ENCODE measurements at places on chromosomes 2 and 18.

DNA sequence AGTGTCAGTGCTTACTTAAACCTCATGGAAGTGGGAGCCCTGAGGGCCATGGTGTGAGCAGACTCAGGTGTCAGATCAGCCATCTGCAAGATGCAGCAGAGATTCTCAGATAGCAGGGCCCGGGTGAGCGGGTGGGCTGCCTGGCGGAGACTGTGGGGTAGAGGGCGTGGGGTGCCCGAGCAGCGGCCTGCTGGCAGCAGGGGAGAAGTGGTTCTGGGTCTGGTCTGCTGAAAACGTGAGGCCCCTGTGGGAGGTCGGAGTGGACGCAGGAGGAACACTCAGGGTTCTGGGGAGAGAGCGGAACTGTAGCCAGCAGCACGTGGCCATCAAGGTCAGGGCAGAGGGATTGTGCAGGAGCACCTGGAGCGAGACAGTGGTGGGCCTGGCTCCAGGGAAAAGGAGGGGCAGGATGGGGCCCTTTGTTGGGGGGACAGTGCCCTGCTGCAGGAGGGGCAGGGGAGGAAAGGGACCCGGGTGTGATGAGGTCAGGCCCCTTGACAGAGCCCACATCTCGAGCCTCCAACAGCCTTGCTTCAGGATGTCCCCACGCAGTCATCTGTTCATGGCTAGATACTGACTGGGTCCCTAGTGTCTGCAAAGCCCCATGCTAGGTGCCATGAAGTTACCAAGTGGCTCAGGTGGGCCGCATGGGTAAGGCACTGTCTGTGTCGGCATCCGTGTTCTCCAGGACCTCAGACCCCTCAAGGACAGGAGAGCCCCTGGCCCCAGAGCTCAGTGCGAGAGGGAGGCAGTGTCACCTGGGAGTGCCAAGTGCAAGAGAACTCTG is 2.7 kb upstream of the ESPNL start:
- DNase-seq, result no peak

DNA sequence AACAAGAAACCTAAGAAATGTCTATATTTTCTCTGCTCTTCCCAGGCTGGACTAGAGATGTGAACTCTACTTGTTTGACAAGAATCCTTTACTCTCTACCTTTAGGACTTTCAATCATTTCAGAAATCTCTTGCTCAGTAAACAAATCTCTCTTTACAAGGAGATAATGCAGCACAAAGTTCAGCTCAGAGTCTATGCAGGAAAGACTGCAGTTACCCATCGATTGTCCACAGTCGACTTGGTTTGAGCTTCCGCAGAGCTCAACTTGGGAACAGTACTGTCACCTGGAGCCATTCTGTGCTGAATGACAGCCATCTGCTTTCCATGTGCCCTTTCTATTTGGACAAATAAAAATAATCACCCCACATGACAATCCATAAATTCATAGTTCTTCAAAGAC is 259.7 kb upstream of the STON1 start:
- no peak for DNase-seq

- peak; percentile 3 for DNase-seq
Measured at GRCh38 chr2:47641366-47641765, 141.6 kb upstream of the MSH6 start.

DNA sequence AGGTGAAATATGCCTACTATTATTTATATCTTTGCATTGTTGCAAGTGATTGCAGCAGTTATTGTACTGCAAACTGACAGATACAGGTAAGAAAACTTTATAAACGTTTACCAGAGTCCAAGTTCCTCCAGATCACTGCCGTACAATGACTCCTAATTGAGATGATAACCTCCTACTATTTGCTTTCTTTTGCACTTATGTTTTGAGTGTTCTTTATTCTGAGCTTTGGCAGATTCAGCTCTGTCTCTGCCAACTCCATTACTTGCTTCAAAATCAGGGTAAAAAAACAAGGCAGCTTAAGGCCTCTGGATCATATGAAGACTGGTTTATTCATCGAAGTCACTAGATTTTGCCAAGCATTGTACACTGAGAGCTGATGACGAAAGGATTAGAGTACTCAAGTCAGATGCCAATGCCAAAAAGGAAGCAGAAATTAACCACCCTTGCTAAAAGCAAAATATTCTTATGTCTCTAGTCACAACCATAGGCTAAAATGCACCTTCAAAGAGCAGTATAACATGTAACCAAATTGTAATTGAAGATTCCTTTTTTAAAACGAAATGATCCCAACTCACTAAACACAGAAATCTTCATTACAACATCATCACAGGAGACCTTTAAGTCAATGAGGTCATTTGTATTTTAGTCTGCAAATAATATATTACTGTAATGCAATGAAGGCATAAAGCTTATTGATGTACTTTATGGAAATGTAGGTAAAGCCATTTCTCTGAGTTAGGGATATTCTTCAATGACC is 10.5 kb upstream of the IKZF2 start:
- peak; percentile 73 for DNase-seq

DNA sequence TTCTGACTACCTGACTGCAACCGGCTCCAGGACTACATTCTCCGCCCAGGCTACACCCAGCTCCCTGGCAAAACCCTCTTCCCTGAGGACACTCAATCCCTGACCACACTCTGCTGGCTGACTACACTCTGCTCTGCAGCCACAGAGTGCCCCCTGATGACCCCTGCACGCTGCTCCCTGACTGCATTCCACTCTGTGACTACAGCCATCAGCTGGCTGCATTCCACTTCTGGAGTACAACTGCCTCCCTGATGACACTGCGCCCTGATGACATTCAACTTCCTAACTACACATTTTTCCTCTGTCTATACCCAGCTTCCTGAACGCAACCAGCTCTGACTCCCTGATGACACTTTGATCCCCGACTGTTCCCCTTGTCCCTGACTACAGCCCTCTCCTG is 71.3 kb upstream of the NRXN1 start:
- peak; percentile 38 for DNase-seq

DNA sequence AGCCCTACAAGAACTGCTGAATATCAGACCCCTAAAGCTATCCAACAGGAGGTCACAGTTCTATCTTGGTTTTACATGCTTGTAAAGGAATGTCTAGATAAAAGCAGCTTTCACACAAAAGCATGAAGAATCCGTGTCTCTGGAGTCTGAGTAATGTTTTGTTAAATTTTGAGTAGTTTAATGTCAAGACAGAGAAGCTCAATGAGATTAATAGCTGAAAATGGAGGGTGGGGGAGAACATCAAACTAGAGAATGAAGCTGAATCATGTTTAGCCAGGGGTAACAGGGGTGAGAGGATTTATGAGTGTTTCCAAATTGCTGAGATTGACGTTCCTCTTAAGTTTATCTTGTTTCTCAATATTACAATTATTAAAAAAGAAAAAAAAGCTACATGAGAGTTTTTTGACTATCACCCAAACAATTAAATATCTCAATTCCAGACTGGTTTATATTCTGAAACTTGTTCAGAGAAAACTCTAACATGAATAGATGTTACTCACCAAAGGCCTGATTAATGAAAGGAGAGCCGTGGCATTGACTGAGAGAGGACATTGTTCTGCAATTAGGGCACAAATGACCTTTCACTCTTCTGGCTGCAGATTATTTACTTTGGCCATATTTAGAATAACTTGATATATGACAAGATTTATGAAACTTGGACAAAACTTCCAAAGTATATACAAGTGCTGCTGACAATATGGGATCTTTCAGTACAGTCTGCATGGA is 266.4 kb upstream of the ETAA1 start:
- no peak for DNase-seq

DNA sequence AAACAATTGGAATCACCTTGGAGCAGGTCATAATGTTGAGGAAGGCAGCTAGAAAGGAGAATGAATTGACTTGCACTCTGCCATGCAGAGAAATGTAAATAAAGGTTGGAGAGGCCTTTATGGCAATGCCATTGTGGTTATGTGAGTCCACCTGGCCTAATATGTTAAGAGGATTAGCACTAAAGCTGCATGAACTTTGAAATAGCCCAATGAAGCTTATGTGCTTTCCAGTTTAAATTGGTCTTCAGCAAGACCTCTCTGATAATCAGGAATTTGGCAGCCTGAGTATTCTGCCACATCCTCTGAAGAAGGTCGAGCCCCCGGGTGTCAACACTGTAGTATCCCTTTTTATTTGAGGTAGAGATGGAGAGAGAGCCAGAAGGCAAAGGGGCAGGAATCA is 464.9 kb downstream of the CDH2 start:
- no peak for DNase-seq

DNA sequence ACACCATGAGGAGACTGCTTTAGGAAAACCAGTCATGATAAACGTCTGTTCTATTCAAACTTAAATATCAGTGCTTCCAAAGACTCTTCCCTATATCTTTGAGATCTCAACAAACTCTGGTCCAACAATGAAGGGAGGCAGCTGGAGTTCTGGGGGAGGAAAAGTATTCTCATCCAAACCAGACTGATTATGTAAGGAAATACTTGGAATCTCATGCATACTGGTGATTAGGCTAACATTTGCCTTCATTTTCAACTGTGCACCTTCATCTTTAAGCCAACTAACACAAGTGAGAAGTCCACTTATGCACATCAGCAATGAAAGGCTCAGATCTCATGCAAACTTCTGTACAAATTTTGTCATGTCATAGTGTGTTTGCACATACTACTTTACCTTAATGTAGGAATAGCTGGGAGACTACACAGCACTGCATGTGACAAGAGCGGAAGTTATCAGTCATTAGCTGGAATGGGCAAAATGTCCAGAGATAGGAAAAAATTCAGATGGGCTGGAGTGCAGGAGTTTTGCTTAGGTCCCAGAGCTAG is 67.5 kb upstream of the STK17B start:
- no peak for DNase-seq

DNA sequence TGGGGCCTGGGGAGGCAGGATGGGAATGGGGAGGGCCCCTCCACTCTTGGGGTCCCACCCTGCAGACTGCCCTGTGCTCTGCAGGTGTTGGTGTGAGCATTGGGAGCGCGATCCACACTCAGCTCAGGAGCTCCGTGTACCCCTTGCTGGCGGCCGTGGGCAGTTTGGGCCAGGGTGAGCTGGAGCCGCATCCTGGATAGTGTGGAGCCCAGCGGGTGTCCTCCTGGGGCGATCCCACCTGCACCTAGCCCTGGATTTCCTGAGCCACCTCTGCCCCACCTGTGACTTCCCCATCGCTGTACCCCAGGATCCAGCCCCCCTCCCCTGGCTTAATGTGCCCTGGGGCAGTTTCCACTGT is 2.6 kb downstream of the PROM2 start:
- DNase-seq, result no peak

- no peak for DNase-seq
Measured at GRCh38 chr2:108906403-108907077, 82.5 kb downstream of the EDAR start.

DNA sequence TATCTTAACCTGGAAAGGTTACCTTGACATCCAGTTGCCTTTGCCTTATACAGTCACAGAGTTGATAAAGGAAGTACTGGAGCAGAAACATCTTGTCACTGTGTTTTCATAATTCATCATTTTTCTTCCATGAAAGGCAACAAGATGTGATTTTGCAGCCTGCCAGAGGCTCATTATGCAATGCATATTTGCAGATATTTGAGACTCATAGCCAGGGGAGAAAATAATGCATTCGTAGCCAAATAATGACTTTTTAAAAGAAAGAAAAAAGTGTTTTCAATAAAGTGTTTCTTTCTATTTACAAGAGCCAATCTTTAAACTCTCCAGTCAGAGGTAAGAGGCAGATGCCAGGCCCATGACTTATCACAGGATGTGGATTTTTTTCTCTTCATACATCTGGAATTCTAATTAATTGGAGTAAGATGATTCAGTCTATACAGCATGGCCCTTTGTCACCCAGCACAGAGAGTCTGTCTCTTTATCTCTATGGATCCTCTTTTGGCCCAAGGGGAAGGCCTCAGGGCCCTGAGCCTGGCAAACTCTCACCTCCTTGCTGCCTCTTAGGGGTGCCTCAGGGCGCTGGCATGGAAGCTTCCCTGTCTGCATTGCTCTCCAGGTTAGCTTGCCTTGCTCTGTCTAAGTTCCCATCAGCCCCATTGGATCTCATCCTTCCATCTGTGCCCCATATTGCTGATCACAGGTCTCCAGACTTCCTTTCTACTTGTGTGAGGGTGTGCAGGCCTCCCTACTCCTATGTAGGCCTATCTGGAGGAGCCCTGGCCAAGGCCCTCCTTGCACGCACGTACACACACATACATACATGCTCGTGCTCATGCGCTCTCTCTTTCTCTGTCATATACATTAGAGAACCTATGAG is 247.7 kb downstream of the TPGS2 start:
- DNase-seq, result no peak

DNA sequence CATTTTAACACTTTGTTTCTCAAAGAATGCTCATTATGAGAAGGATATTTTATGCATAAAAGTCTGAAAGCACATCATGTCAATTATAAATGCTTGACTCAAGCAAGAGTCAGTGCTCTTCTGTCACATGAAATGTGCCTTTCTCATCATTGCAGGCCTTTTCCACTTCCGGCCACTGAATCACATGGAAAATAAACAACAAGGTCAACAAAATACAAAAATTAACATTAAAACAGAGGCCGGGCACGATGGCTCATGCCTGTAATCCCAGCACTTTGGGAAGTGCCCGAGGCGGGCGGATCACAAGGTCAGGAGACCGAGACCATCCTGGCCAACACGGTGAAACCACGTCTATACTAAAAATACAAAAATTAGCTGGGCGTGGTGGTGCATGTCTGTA is 480.6 kb downstream of the SPAG16 start:
- DNase-seq, result no peak

DNA sequence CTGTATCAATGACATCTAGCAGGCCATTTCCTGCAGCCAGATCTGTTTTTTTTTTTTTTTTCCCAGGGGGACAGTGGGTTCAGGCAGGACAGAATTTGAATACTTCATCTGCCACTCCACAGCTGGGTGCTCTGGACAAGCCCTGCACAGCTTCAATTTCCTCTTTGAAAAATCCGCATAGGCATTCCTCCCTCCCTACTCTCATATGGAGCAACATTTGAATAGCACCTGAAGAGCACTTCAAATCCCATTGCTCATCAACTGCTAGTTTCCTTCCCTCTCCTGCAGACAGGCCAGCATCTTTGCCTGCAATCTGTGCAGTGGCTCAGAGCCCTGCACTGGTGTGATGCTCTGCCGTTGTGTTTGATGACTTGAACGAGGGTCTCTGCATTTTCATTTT is 326.3 kb downstream of the TSN start:
- no peak for DNase-seq

DNA sequence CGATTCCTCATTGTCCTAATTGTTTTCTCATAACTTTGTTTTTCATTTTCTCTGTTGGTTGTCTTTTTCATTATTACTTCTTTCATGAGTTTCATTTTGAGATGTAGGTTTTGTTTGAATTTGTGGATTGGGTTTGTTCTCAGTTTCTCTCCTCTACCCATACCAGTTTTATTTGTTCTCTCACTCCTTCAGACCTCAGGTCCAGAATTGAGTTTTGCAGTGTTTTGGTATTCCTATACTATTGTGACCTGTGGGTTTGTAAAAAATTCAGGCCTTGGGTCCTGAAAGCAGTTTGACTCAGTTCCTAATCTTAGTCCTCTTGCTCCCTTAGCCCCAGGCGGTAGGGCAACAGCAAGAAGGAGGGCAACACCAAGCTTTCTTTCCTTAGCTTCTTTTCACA is 28.3 kb upstream of the UBE2E3 start:
- DNase-seq, result no peak

- DNase-seq, result no peak
Measured at GRCh38 chr18:53883771-53884170, 340.7 kb downstream of the MBD2 start.
